WERI-Rb-1 (cell line): ENCODE measurements at places on chromosomes 7 and 10.

DNA sequence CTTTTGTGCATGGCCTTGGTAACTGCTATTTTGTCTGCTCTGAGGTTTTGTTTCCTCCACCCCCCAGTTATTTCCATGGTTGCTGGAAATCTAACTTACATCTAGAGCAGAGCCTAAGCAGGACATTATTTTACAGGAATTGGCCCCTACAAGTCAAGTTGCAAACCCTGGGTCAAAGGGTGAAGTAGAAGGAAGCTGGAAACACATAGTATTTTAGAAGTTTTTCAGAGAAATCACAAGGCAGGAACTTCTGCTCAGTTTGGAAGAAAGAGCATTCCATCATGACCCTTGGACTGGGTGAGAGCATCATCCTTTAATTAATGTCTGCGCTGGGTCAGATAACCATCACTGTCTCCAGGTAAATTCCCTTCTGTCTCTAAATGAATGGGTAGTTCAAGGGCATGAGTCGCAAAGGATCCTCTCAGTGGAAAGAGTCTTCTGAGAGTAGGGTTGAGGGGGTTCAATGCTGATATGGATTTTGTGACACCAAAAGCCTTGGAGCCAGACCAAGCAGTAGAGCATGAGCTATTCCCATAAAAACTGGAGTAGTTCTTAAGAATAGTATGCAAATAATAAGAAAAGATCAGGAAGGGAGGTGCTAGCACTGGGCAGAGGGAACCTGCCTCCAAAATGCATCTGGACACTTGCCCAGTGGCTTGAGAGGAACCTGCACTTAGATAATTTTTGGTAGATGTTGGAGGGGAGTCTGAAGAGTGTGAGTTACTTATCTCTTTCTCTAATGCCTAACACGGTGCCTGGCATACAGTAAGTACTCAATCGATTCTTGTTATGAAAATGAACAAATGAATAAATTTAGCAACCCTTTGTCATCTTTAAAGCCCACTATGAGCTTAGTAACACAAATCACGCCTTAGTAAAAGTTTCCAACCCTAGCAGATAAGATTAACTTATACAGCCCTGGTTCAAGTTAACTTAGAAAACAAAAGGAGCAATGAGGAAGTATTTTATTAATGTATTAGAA is 160.6 kb upstream of the ADO start:
- no peak for DNase-seq

GRCh38 chr7:24908727-24909126 is 71.3 kb downstream of the OSBPL3 start:
- no peak for DNase-seq

DNA sequence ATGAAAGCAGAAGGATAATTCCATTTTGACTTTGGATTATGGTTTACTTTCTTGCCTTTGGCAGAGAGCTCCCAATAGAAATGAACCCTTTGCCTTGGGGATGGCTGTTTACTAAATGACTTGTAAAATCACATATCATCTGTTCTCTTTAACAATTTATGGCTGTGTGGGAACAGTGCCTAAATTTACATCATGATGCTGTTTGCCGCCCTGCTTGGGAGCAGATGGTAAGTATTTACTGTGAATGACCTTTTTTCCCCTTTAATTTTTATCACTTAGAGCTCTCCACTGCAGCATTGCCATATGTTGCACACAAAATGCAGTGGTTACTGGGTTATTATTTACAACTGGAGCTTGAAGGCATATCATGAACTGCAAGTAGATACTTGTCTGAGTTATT is 13.4 kb downstream of the HEPACAM2 start:
- DNase-seq, result peak; percentile 14

DNA sequence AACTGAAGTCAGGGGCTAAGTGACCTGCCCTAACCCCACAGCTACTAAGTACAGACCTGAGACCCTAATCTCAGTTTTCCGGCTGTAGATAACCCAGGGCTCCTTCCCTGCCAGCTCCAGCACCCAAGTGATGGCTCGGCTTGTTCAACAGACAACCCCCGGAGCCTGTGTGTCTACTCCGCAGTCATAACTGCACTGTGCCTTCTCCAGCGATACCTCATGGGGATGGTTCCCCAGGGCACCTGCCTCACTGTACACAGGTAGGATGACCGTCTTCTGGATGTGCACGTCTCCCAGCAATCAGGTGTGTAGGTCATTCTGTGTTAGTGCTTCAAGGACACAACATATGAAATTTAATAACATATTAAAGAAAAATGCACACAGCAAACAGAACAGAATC is 37.1 kb downstream of the CPXM2 start:
- no peak for DNase-seq

- no peak for DNase-seq
These were observed 267.4 kb downstream of the RNLS start for GRCh38 chr10:88315755-88316154.

DNA sequence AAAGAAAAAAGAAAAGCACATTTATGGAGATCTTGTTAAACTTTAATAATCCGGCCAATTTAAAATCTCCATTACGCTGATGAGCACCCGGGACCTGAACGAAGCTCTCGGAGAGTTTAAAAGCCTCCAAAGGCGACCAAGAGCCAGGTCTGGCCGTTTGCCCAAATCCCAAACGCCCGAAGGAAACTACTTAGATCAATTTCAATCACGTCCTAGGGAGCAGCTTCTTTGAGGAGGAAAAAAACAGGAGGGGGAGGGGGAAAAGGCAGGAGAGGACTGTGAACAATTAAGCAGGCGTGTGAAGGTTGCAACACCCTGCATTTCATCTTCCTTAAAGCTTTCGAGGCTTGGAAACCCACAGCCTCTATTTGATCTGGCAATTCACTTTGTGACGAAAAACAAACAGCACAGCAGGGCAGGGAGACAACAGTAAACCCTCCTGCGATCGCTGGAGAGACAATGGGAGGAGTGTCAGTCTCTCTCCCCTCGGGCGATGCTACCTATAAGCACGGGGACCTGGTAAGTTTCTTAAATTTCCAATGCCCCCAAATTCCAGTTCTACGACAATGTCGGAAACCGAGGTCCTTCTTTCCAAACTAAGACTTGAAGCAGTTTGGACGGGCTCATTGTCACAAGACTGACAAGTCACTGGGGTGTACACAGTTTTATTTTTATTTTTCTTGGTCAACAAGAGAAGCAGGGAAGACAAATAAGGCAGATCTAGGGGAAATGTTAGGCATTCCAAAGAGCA is 1.2 kb downstream of the KLF6 start:
- peak; percentile 13 for DNase-seq

GRCh38 chr10:5582736-5583135 is 58.0 kb downstream of the CALML3 start:
- DNase-seq, result peak; percentile 10

DNA sequence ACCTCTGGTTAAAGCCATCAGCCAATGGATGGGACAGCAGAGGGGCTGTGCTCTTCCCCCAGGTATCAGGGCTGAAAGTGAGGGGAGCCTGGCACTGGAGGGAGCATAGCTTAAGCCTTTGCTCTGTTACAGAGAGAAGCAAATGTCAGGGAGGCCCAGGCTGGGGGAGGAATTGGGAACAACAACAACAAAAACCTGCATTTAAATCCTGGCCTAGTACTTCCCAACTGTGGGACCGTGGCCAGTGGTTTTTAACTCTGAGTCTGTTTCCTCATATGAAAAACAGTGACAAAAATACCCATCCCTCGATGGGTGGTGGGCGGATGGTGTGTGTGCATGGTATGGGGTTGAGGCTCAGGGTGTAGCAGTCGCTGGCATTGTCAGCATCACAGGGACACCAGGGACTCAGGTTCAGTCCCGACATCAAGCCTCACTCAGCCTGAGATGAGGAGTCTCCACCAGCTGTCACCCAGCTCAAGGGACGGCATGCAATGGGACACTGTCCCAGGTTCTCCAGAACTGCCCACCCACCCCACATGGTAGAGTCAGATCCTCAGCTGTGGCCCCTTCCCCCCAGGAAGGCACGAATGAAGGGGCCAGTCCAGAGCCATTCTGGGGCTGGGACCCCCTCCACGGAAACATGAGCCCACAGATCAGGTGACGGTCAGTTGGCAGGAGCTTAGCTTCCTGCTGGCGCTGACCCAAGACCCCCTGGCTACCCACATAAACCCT is 74.5 kb downstream of the AFAP1L2 start:
- DNase-seq, result no peak

DNA sequence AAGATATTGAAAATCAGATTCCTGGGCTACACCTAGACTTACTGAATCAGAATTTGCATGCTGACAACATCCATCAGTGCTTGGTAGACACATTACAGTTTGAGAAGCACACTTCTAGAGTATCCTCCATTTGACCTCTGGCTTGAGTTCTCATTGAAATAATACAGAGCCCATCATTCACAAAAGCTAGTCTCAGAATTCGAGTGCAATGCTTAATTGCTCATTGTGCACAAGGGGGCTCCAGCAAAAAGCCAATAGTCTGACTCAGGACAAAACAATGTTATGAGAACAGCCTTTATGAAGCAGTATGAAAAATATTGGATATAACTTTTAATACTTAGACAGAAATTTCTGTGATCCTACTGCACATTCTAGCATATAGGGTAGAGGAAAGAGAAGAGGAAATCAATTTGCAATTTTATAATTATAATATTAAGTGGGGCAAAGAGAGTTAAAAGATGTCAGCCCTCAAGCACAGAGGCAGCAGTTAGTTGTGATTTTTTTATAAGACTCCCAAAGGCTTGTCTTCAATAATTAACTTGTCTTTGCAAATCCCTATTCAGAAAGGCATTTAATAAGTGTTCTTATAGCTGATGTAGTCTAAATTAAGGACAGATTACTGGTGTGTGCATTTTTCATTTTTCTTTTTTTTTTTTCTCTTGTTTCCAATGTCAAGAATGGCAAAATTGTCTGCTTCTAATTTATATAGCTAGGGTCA is 105.8 kb upstream of the ANK3 start:
- DNase-seq, result no peak
